ENCODE measurements at places on chromosomes 3 and 15.
A peak's percentile ranks its signal among the peaks of the same experiment; 100 is the strongest.

DNA sequence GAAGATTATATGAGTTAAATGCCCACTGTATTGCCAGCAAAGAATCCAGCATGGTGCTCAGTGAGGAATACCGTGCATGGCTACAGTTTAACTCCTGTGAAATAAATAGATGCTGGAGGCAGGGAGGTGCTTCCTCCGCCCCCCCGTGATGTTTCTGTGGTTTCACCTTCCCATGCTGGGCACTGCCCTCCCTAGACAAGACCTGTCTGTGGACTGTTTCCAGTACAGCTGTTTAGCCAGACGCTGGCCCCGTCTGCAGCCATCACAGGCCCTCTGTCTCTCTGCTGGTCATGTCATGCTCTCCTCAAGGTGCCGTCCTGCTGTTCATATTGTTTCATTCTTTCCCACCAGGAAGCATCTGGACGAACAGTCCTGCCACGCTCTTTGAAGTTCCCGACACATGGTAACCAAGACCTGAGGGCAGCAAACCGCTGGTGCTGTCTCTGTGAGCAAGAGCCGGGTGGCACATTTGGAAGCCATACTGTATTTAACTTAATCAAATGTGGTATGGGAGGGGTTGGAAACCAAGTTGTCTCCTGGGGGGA, 31.4 kb downstream of the GOLGA8S start:
- DNase-seq: no peak

GRCh38 chr3:107877936-107878335, 212.9 kb downstream of the CD47 start:
- DNase-seq: no peak

DNA sequence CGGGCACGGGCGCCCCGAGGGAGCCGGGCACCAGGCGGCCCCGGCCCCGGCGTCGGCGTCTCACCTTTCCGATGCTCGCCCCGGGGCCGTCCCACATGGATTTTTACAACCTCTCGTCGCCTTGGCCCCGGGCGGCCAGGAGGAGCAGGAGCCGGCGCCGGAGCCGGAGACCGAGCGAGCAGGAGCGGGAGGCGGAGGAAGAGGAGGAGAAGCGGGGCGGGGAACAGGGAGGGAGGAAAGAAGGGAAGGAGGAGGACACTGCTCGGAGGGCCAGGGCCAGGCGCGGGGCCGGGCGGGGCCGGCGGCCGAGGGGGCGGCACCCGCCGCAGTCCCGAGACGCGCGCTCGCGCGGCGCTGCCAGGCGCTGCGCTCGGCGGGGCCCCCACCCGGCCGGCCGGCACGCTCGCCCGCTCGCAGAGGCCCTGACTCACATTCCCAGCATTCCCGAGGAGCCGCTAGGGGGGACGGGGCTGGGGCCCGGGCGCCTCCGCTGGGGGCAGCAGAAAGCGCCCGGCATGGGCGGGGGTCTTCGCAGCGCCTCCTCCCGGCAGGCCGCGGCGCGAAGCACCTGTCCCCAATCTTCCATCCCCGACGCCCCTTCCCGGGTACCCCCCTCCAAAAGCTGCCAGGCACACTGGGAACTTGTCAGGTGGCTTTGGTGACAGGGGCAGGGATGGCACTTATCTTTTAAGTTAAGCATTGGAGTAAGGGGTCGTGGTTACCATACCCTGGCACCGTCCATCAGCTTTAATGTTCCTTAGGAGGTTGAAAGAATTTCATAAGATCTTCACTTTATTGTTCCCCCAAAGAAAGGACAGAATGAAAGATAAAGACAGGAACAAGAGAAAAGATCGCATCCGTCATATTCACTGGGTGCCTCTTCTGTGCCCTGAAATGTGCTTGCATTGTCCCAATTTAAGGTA, at the start of gene ERC2:
Gene ERC2 (minus strand): TSS at position 284 of the 923 bp plus-strand sequence.
- DNase-seq: peak; percentile 70

GRCh38 chr3:142272200-142272891, 47.0 kb upstream of the GK5 start:
- no peak for DNase-seq

GRCh38 chr3:191244242-191244867, 45.3 kb downstream of the OSTN start:
- no peak for DNase-seq

- no peak for DNase-seq
Observed at GRCh38 chr3:108292450-108292849, 3.9 kb upstream of the HHLA2 start.

DNA sequence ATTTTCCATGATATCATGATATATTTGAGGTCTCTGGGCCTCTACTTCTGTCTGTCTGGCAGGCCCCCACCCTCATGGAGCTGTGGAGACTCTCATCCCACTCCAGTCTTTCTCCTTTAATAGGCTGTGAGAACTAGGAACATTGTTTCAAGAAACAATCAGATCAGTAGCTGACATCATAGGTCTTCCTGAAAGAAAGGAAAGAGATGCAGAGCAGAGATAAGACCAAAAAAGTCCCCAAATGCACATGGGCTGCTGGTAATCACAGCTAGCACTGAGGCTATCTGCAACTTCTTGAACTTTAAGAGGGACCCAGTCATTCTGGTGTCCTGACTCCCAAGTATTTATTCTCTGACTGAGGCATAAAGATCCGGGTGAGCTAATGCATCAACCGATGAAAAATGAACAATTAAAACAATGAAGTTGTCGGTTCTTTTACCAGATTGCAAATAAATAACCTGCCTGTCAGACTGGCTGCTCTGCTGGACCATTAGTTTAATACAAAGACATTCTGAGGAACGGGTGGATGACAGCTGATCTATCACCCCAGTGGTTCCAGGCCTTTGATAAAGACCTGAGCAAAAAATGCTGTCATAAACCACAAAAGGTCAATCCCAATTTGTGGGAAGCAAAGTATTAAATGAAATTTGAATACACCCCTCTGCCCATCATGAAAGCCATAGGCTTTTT, 780.8 kb upstream of the GOLIM4 start:
- no peak for DNase-seq

GRCh38 chr3:18234717-18235335, 190.3 kb downstream of the SATB1 start:
- DNase-seq: no peak

GRCh38 chr3:77467702-77468625, 428.1 kb downstream of the ROBO2 start:
- DNase-seq: peak; percentile 89

GRCh38 chr3:43287500-43287873, 1.1 kb downstream of the SNRK start:
- DNase-seq: no peak

- DNase-seq: no peak
Observed at GRCh38 chr3:151015767-151016477, 43.4 kb upstream of the CLRN1 start.

- peak; percentile 67 for DNase-seq
Observed at GRCh38 chr3:126245811-126246727, 65.7 kb upstream of the ALDH1L1 start.

GRCh38 chr3:188752850-188753249, 418.9 kb upstream of the TPRG1 start:
- DNase-seq: no peak

DNA sequence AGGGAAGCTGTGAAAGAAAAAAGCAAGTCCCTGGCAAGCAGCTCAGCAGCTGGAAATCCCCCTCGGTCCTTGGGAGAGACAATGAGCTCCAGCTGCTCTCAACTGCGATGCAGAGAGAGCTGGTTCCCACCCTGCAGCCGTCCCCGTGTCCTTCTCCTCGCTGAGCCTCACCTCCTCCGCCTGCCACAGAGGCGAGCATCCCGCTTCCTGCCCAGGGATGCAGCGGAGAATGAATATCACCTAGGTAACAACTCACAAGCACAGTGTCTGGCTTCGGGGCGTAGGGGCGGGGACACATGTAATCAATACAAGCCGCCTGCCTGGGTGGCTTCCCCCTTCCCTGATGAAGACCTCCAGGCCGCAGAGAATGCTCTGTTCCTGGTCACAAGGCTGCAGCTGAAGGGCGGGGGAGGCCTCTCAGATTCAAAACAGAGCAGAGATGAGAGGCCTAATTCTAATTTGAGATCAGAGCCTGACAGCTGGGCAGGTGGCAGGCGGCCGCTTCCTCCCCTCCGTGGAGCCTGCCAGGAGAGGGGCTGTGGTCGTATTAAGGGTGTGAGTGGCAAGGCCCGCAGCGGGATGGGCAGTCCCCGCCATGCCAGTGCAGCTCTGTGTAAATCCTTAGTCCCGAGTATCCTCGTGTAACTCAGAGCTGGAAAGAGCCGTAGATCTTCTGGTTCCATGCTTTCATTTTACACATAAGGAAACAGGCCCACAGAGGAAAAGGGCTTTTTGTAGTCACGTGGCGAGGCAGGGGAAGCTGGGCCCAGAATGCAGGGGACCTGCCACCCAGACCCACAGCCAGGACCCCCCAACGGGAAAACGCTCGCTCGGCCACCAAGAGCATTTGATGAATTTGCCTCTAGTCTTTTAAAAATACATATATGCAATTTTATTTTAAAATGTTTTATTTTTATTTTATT, 24.3 kb downstream of the ZDHHC19 start:
- peak; percentile 75 for DNase-seq

DNA sequence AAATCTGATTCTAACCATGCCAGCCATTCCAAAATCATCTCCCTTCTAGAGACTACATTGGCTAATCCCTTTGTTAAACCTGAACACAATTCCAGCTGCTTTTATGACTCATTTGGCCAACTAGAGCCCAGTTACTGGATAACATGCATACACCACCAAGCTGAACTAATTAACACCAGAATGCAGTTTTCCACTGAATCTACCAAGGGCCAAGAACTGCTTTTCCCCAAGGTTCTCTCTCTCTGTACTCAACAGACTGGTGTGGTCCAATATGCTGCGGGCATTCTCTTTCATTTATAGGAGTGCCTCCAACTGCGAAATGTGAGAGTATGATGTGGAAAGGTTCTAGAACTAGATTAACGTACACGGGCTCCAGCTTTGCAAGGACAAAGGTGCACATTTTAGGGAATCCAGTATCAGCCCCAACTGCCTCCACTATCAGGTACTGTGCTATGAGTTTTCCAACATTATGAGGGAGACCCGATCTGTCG, 1.5 kb downstream of the CHSY1 start:
- DNase-seq: no peak

DNA sequence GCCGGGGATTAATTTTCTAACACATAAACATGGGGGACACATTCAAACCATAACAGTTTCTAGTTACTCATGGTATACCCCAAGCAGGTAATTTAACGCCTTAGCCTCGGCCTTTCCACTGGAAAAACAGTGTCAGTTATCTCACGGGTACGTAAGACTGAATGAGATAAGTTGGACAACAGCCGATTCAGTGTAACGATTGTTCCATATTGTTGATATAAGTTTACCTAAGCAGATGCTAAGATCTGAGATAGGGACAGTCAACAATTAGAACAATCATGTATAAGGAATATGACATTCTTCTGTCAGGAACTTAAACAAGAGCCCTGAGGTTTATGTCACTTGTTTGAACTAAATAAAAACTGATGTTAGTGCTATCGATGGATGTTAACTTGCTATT, 130.8 kb downstream of the GHSR start:
- no peak for DNase-seq
